Suppressor macrophage treated with lipopolysaccharide for 1 hour (primary cell): ENCODE measurements at places on chromosomes 11 and 22.

GRCh38 chr11:63518548-63518947, 12.7 kb downstream of the LGALS12 start:
- DNase-seq: no peak

GRCh38 chr22:20889025-20889704, 28.0 kb upstream of the CRKL start:
- DNase-seq: peak; percentile 33

DNA sequence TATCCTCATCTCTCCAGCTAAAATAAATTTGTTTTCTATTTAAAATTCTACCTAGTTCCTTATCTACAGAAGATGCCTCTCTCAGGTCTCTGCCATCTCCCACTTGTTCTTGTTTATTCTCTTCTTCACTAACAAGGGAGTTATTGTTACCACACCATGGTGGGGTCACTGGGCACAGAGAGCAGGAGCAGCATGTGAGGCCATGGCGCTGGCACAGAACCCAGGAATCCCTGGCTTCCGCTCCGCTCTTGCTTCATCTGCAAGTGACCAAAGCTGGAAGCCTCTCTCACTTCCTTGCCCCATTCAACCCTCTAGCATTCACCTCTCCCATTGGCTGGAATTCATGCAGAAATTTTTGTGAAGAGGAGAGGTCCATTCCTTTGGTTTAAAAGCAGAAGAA, 190.7 kb upstream of the NCAM1 start:
- no peak for DNase-seq

DNA sequence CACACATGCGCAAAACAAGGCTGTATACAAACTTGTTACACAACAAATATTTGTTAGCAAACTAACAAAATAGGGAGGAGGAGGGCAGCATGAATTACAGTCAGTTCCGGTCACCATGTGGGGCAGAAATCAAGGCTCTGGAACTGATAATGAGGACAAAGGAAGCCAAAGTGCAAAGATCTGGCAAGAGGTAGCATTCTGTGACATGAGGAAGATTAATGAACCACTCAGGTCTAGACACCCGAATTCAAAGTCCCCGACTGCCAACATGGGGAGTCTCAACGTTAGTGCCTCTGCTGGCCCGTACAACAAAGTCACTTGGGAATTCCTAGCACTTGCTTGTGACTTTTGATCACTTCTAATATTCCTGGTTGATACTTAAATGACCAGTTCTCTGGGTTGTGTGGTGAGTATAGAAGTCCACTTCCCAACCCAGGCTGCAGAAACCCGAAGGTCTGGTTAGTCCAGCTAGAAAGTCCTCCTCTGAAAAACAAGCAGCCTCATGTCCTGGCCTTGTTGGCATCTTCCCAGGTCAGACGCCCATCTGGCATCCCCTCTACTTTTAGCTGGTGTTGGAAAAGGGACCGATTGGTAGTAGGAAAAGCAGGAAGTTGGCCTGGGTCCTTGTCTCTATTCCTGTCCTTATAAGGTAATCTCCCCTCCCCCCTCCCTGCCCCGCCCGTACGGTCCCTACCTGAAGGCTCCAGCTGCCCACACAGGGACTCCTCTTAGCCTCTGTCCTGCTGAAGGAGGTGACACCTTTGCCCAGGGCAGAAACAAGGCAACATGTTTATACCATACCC, 1.6 kb downstream of the SUN2 start:
- DNase-seq: peak; percentile 53

DNA sequence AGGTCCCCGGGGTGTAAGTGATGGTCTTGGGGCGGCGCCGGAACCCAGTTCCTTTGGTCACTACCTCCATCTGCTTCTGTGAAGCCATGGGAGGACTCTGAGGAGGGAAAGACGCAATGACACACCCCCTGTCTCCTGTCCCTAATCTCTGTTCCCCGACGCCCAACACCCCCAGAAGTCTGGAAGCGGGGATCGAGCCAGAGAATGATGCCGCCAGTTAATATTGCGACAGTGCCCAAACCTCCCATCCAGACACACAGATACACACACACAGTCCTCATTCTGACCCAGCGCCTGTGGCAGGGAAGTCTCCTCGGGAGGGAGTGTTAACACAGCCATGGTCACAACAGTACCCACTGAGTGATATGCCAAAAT, 352 bp downstream of the C22orf23 start:
- no peak for DNase-seq

DNA sequence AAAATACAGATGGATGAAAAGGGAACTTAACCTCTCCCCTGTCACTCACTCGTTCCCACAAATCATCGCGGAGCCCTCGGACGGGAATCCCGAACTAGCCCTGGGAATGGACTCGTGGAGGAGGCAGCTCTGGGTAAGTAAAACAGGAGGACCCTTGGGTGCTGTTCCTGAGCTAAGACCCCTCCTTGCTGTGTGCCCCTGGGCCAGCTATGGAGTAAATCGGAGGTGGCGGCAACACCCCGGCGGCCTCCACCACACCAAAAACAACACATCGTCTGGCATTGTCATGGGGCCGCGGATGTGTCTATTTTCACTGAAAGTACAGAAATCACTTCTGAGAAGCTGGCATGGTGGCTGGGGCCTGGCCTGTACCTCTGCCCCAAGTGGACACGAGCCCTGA, 12.1 kb downstream of the CPT1A start:
- DNase-seq: peak; percentile 24

GRCh38 chr11:133198438-133198837, 333.9 kb downstream of the OPCML start:
- no peak for DNase-seq

- DNase-seq: no peak
Observed at GRCh38 chr11:5343474-5344335, at the start of gene OR51B5. Gene OR51B5, minus strand, starts transcription at chr11:5343524. Its CDS starts 0 bp downstream, at chr11:5343524.

DNA sequence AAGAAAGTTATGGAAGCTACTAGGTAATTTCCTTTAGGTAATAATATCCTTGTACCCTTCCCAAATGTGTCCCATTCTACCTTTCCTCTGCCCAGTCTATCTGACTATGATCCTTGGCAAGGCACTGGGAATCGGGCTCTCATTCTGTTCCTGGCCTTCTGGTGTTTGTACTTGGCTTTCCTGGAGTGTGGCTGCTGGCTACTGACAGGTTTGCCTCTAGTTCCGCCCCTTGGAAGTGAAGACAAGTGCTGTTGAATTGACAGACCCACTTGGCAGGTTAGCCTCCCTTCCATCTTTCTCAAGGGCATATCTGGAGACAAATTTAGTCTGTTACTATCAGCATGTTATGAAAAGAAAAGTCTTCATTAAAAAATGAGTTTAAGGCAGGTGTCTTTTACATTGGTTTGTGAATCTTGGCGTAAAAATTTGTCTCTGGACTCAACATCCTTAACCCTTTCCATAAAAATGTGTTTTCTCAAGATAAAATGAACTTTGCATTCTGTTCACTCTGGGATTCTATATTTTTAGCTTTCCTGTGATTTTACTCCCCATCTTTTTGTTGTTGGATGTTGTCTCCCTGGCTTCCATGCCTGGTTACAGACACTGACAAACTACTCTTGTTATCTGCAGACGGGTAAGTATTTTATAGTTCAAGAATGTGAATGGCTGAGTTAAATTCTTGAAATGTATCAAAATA, 287.4 kb upstream of the PDGFD start:
- no peak for DNase-seq

GRCh38 chr11:130638033-130638432, 189.6 kb downstream of the ADAMTS15 start:
- no peak for DNase-seq

GRCh38 chr22:42780070-42780540, 59.4 kb upstream of the A4GALT start:
- peak; percentile 86 for DNase-seq

- DNase-seq: no peak
Observed at GRCh38 chr11:91805293-91805692, 419.3 kb upstream of the FAT3 start.

- no peak for DNase-seq
Observed at GRCh38 chr11:132858223-132858622, 674.1 kb downstream of the OPCML start.

- peak; percentile 4 for DNase-seq
Observed at GRCh38 chr11:114440121-114440860, 1.0 kb downstream of the REXO2 start.

GRCh38 chr11:42976636-42977217, 335.1 kb upstream of the API5 start:
- no peak for DNase-seq

DNA sequence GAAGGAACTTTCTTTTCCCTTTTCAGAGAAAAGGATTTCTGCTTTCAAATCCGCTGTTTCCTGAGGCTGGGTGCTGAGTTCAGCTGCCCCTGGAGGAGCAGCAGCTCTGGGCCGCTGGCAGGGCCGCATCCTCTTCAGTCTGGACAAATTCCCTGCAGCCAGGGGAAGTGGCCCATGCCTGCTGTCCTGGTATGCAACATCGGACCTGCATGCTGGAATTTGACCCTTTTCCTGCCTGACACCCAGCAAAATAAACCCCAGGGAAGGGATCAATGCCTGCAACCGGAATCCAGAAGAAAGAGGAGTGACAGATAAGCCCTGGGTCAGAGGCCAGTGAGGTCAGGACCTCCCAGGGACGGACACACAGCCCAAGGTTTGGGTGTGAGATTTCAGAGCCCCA, 54.1 kb upstream of the LINC01488 start:
- DNase-seq: no peak

DNA sequence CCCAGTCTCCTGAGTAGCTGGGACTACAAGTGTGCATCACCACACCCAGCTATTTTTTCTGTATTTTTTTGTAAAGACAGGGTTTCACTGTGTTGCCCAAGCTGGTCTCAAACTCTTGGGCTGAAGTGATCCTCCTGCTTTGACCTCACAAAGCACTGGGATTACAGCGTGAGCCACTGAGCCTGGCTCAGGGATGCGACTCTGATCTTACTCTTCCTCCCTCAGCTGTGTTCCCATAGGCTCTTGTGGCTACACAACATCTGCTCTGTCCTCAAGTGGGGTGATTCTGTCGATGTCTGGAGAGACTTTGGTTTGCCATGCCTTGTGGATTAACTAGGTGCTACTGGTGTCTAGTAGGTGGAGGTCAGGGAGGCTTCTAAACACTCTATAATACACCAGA, 127.0 kb upstream of the SERPIND1 start:
- no peak for DNase-seq
